ENCODE measurements at places on chromosomes 2 and 18. TPM values are rescaled to one million over a fixed set of nuclear protein-coding genes. Genes with fewer than 3 reads are reported as not detected.

Gene ERFE
- total RNA-seq = 14.9 TPM

GRCh38 chr2:203366639-203367466 lies 38.7 kb downstream of the ABI2 start:
- DNase-seq = no peak

DNA sequence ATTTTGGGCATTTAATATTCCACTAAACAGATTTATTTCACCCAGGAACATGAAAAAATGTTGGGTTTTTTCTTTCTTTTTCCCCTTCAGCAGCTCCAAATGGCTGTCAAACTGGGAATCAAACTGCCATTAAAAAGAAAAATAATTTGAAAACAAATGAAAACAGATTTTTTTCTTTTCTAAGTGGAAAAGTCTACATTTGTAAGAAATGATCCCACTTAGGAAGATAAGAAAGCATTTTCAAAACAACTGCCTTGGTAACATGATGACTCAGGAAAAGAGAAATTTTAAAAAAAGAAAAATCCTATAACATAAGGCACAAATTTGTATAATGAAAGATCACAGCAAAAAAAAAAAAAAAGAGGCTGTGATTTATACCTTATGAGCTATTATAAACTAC lies 20.0 kb downstream of the ZNF521 start:
- no peak for DNase-seq

GRCh38 chr2:85472261-85472660 lies 53.7 kb downstream of the SH2D6 start:
- DNase-seq = no peak

GRCh38 chr2:9765611-9766531 lies 77.4 kb upstream of the TAF1B start:
- no peak for DNase-seq

DNA sequence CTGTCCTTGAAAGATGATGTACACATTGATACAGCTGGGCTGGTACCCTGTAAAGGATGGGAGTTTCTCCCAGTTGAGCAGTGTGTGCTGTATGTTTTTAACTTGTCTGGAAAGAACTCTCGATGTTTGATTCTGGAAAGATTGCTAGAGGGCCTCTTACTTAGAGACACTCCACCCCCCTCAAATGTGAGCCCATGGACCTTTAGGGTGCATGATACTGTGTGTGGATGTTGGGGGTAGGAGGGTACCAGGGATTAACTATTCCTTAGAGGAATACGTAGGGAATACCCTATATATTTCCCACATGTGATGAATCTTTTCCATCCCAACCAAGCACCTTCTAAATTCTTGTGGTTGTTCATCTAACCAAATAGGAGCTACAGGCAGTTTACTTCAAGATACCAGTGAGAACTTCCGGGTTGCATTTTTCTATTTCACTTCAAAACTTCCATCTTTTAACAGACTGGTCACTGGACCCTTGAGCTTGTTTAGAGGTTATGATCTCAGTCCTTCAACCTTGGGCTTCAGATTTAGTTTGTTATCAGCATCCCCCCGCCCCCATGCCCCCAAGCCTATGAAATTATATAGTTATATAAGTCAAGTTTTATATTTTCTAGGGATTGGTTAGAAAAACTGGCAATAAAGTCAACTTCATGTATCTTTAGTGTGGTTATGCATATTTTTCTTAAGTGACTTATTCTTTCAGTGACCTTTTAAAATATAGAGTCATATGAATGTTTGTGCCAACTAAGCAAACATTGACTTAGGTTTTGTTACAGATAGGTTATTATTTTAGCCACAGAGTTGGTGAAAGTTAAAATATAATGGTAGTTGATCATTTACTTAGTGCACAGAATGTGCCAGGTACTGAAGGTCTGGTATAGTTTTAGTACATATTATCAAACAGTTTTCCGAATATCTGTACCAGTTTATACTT lies 18.2 kb downstream of the AFTPH start:
- DNase-seq = no peak

DNA sequence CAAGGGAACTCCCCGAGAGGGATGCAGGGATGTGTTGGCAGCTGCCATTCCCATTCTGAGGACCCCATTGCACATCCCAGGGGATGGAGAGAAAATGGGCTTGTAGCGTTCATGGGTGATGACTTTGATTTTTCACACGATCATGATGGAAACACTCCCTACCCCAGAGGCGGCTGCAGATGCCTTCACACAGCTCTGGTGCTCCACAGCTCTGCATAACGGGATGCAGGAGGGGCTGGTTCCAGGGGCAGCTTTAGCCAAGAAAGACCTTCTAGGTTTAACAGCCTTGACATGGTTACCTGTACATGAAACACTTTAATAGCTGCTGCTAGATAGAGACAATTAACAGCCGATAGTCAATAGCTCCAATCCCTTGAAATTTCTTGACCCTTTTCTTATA lies 88.7 kb downstream of the TPO start:
- DNase-seq = no peak

Gene GYPC
- not detected for total RNA-seq

GRCh38 chr2:54924121-54924520 lies 126.1 kb downstream of the RTN4 start:
- DNase-seq = no peak

DNA sequence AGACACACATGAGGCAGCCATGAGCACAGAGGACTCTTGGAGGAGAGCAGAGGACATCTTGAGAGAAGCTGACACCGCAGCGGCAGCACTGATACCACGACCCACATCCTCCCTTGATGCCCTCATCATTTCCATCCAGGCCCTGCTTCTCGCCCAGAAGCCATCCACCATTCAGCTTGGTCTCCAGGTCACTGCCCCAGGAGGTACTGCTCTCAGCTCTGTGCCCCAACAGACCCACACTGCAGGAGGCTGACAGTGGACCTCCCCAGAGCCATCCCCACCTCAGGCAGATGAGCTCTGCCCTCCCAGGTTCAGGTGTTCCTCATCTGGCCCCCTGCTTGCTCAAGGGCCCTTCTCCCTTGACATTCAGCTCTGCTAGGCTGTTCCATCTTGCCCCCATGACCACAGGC lies 74.9 kb downstream of the ACKR3 start:
- no peak for DNase-seq

Data from SJSA1 (cell line).